A549 treated with AZD2906 at 1 μM for 4 hours (cell line): ENCODE measurements at places on chromosomes 2 and 18. TPM values are rescaled to one million over a fixed set of nuclear protein-coding genes. Genes with fewer than 3 reads are reported as not detected.

LDLRAD4 gene
- total RNA-seq, result 1.1 to 3.3 TPM (median 2.4 TPM) in 5 replicates

PPP1R1C gene
- 1.3 to 2.1 TPM (median 1.6 TPM) in 5 replicates for total RNA-seq

CREG2 gene
- 6.2 to 12.4 TPM (median 10.5 TPM) in 5 replicates for total RNA-seq

CDKL4 gene
- not detected in 5 replicates for total RNA-seq

PLCL1 gene
- 0.02 TPM in 1 of 5 replicates, not detected in the others for total RNA-seq

ATP8B1 gene
- total RNA-seq, result 5.5 to 7.6 TPM (median 6.3 TPM) in 5 replicates

HOXD10 gene
- total RNA-seq, result 4.4 to 5.7 TPM (median 5.2 TPM) in 5 replicates

LHCGR gene
- total RNA-seq, result not detected in 5 replicates

VWC2L gene
- total RNA-seq, result not detected in 5 replicates

ASXL3 gene
- not detected in 5 replicates for total RNA-seq

OTOS gene
- 0.20 TPM in 1 of 5 replicates, not detected in the others for total RNA-seq

FOXI3 gene
- total RNA-seq, result 0.05 to 0.06 TPM (median 0.05 TPM) in 4 of 5 replicates, not detected in the other

PGAP1 gene
- 2.0 to 2.5 TPM (median 2.3 TPM) in 5 replicates for total RNA-seq

SCYGR6 gene
- not detected in 5 replicates for total RNA-seq

MAL gene
- total RNA-seq, result 0.14 to 0.34 TPM (median 0.25 TPM) in 5 replicates

GCG gene
- total RNA-seq, result 0.05 TPM in 1 of 5 replicates, not detected in the others

RANBP2 gene
- total RNA-seq, result 19.2 to 29.8 TPM (median 22.8 TPM) in 5 replicates

RPL31 gene
- total RNA-seq, result 1,487 to 2,270 TPM (median 2,213 TPM) in 5 replicates

HTR2B gene
- 0.03 TPM in 2 of 5 replicates, not detected in the others for total RNA-seq

HOXD12 gene
- total RNA-seq, result not detected in 5 replicates

GALNT14 gene
- total RNA-seq, result 42.1 to 47.2 TPM (median 44.8 TPM) in 5 replicates

PLCD4 gene
- 0.22 to 0.80 TPM (median 0.38 TPM) in 5 replicates for total RNA-seq

FBLN7 gene
- total RNA-seq, result 0.37 to 0.67 TPM (median 0.53 TPM) in 5 replicates
